Psoas muscle (tissue), 8 donors: ENCODE measurements at places on chromosomes 11 and 22.

DNA sequence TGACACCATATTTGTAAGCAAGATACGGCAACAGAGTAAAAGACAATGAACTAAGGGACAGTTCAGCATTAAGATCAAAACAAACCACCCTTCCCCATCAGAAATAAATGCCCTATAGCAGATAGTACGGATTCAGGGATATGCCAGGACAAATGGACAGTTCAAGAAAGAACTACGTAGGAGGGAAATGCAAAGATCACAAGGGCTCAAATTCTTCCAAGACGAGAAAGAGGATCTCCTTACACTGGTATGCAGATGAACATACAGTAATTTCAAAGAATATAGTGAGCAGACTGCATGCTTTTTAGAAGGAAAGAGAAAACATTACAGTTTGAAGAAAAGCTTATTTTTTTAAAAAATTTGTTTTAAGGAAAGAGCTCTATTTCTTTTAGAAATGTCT, 124.7 kb upstream of the APOA1 start:
- H3K36me3 ChIP-seq = no peaks in the 10 kb centered on the region
- H3K27ac ChIP-seq = no peak overlapping the region
- no peak overlapping the region for H3K4me3 ChIP-seq
- H3K4me1 ChIP-seq = peaks cover 43% of the 10 kb centered on the region

DNA sequence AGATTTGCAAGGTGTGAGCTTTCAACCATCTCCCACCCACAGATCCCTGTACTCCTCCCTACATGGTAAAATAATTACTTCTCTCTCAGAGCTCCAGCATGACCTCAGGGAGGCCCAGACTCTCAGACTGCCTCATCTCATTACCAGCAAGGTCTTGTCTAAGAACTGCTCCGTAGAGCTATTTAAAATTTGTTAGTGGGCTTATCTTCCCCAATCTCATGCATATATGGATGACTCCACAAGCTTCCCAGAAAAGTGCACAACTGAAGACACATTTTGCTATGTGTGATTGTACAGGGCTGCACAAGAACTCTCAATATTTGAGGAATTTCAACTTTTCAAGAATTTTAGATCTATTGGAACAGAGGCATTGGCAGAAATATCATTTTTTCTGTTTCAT, 230.3 kb downstream of the CSNK2A3 start:
- no peak for DNase-seq
- H3K4me3 ChIP-seq = no peak overlapping the region
- H3K4me1 ChIP-seq = no peaks in the 10 kb centered on the region
- H3K27ac ChIP-seq = no peak overlapping the region

GRCh38 chr11:35355102-35355749, 64.1 kb downstream of the SLC1A2 start:
- no peak for DNase-seq
- no peaks in the 10 kb centered on the region for H3K27me3 ChIP-seq
- H3K4me1 ChIP-seq = peaks cover 4% of the 10 kb centered on the region
- no peak overlapping the region for H3K27ac ChIP-seq
- no peak overlapping the region for H3K4me3 ChIP-seq
- H3K36me3 ChIP-seq = no peaks in the 10 kb centered on the region

- peaks cover 98% of the 10 kb centered on the region for H3K36me3 ChIP-seq
- no peaks in the 10 kb centered on the region for H3K27me3 ChIP-seq
- H3K4me1 ChIP-seq = no peaks in the 10 kb centered on the region
Observed at GRCh38 chr11:124633355-124633754, 10.7 kb downstream of the TBRG1 start.

DNA sequence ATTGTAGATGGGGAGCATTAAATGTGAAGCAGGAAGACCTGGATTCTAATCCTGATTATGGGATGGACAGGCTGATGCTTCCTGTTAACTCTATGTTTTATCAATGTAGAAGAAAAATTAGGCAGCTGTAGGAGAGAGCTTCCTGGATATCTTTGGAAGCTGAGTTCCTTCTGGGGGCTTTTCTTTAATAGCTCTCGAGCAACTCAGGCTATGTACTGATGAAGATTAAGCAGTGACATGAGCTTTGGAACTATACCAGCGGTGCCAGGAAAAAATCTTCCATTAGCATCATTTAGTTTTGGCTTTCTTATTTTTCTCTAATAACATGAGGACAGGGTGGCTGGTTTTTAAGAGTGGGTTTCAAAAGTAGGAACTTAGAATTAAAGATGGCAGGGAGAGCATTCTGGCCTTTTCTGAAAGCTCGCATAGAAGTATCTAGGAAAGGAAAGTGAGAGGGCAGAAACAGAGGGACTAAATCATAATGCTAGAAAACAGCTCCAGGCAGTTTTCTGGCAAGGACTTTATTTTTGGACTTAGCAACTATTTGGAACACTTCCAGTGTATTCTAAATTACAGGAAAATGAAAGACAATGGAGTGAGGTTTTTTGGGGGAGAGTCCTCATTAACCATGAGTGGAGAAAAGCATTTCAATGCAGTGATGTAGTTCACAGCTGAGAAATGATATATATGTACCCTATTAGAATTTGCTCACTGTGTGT, 69.2 kb upstream of the RRM1 start:
- no peak for DNase-seq
- peaks cover 36% of the 10 kb centered on the region for H3K4me1 ChIP-seq
- no peaks in the 10 kb centered on the region for H3K27me3 ChIP-seq
- H3K27ac ChIP-seq = peak overlapping the region; percentile 72
- H3K4me3 ChIP-seq = peak overlapping the region; percentile 23
- no peaks in the 10 kb centered on the region for H3K36me3 ChIP-seq

GRCh38 chr11:80638296-80638695, 1197.5 kb upstream of the TENM4 start:
- H3K36me3 ChIP-seq = no peaks in the 10 kb centered on the region
- no peaks in the 10 kb centered on the region for H3K27me3 ChIP-seq
- no peaks in the 10 kb centered on the region for H3K4me1 ChIP-seq
- no peak overlapping the region for H3K4me3 ChIP-seq

DNA sequence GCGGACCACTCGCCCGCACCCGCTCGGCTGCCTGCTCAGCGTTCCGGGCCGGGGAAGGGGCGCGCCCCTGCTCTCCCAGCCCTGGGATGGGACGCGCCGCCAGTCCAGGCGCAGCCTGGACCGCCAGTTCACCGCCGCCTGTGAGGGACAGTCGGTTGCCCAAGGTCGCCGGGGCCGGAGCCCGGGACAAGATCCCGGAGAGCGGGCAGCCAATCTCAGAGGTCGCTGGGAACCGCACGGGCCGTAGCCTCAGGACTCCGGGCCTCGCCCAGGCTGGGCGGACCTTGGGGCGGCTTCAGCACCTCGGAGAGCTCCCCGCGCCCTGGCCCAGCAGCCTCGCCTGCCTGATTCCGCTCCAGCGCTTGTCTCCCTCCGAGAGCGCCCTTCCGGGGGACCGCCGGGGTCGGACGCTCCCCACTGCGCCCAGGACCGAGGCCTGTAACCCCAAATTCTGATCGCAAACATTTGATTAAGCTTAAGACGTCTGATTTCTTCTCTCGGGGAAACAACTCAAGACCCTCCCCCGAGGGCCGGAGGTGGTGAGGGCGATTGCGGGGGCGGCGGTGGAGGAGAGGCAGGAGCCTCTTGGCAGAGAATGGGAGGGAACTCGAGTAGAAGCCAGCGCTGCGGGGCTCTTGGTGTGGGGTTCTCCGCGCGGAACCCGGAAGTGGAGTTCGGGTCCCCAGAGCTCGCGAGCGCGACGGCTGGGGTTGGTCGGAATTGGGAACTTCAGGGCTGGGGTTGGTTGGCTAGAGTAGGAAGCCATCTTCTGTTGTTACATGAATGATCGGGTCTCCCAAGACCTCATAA, 1.1 kb upstream of the CHRM4 start:
- peaks cover 43% of the 10 kb centered on the region for H3K27me3 ChIP-seq
- no peak overlapping the region for H3K27ac ChIP-seq
- peaks cover 20% of the 10 kb centered on the region for H3K36me3 ChIP-seq
- peaks cover 21% of the 10 kb centered on the region for H3K4me1 ChIP-seq
- DNase-seq = peak; percentile 93

DNA sequence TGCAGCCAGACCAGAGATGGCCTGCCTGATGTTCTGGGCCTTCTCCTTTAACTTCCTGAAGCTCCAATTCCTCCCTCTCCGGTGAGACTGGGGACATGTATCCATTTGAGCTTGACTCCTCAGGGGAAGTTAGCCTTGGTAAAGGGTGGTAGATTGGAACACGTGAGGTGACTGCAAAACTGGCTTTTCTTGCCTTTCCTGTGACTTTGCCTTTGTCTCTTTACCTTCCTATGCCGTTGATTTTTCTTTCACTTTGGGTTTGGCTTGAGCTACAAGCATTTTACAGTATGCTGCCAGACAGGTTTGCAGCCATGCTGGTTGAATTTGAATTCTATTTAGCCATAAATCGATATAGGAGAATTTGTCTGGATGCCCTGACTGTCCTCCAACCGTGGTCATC, 16.8 kb upstream of the GLYATL1 start:
- no peak overlapping the region for H3K4me3 ChIP-seq
- H3K36me3 ChIP-seq = no peaks in the 10 kb centered on the region
- no peaks in the 10 kb centered on the region for H3K27me3 ChIP-seq

GRCh38 chr11:69293819-69294505, at the start of gene MYEOV:
TSS of gene MYEOV (plus strand) at chr11:69294155. CDS start at chr11:69295355, 1,200 bp downstream.
- H3K36me3 ChIP-seq = no peaks in the 10 kb centered on the region
- DNase-seq = no peak
- H3K4me3 ChIP-seq = no peak within 1 kb of the TSS
- peaks cover 16% of the 10 kb centered on the region for H3K4me1 ChIP-seq
- H3K27ac ChIP-seq = no peak within 1 kb of the TSS

DNA sequence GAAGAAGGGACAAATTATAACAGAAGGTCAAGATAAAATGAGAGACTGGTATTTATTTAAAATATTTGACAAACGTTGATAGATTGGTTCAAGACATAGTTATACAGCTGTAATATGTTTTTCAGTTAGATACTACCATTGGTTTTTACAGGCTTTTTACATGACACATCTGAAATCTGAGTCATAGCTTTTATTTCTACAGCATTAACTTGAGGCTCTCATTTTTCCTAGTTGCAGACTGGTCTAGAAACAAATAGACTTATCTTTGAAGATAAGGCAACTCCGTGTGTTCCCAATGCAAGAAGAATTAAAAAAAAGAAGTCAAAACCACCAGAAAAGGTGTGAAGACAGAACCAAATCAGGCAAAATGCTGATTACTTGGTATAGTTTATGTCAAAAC, 31.3 kb downstream of the CEP57 start:
- H3K36me3 ChIP-seq = peaks cover 66% of the 10 kb centered on the region
- DNase-seq = no peak
- no peaks in the 10 kb centered on the region for H3K27me3 ChIP-seq
- no peak overlapping the region for H3K27ac ChIP-seq
- H3K4me3 ChIP-seq = no peak overlapping the region

DNA sequence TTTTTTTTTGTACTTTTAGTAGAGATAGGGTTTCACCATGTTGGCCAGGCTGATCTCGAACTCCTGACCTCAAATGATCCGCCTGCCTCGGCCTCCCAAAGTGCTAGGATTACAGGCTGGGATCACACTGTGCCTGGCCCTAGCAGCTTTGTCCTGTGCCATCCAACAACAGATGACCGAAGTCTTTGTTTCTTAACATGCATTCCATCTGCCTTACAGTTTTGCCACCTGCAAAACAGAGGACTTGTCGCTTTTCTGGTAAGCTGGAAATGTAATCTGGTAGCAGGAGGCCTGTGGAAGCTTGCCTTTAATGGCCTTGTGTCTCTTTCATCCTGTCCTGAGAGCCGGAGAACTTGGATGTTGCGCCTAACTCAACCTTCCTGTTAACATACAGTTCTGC, 58.7 kb upstream of the PPP6R3 start:
- H3K27me3 ChIP-seq = no peaks in the 10 kb centered on the region
- H3K36me3 ChIP-seq = peaks cover 21% of the 10 kb centered on the region
- no peak overlapping the region for H3K27ac ChIP-seq
- peaks cover 31% of the 10 kb centered on the region for H3K4me1 ChIP-seq
- DNase-seq = no peak

DNA sequence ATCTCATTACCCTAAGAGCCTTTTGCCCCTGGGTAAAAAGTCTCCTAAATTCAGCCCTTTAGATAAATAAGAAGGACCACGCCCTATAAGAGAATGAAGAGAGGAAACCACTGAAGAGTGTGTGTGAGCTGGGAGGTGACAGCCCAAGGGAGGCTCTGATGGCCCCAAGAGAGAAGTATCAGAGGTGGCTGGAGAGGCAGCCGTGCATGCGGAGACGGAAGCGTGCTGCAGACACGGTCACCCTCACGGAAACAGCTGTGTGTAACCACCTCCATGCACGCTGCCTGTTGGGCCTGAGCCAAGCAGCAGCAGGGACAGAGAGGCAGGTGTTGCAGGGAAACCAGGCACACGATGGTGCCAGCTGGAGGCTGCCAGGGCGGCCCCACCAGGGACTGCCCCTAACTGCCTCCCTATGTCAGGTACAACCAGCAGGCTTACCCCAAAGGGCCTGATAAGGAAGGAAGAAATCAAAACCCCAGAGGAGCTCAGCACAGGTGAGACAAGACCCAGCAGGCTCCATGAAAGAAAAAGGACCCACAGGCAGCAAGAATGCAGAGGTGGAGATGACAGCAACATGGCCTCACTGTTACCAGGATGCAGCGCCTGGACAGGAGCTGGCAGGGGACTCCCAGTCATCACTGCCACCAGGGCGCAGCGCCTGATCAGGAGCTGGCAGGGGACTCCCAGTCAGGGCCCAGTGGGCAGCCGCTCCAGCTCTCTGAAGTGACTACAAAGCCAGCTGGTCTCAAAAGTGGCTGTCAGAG, 7.8 kb downstream of the LARGE2 start:
- H3K27me3 ChIP-seq = peaks cover 7% of the 10 kb centered on the region
- DNase-seq = no peak
- H3K36me3 ChIP-seq = no peaks in the 10 kb centered on the region
- no peak overlapping the region for H3K27ac ChIP-seq
- H3K4me1 ChIP-seq = no peaks in the 10 kb centered on the region

- H3K4me3 ChIP-seq = no peak overlapping the region
- H3K27me3 ChIP-seq = peaks cover 10% of the 10 kb centered on the region
Observed at GRCh38 chr11:128732471-128733277, 38.8 kb downstream of the FLI1 start.

- no peaks in the 10 kb centered on the region for H3K36me3 ChIP-seq
- no peaks in the 10 kb centered on the region for H3K4me1 ChIP-seq
- no peaks in the 10 kb centered on the region for H3K27me3 ChIP-seq
- H3K4me3 ChIP-seq = no peak overlapping the region
- no peak for DNase-seq
Observed at GRCh38 chr11:65053827-65054508, 4.4 kb downstream of the NAALADL1 start.

DNA sequence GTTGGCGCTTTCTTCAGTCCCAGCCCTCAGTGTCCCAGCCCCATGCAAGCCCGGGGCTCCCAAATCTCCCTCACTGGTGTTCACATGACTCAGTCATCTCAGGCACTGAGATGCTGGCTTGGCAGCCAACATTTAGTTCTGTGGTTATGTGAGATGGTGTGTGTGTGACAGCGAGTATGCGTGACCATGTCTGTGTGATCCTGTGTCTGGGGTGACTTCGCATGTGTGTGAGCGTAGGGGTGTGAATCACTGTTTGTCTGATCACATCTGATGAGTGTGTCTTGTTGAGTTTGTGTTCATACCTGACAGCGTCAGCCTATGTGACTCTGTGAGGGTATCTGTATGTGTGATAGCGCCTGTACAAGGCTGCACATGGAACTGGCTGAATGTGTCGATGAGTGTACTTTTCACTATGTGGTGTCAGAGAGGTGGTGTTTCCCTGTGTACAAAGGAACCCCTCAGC, 16.2 kb downstream of the CREB3L1 start:
- peaks cover 12% of the 10 kb centered on the region for H3K4me1 ChIP-seq
- H3K27me3 ChIP-seq = no peaks in the 10 kb centered on the region
- DNase-seq = no peak
- no peak overlapping the region for H3K27ac ChIP-seq
- H3K36me3 ChIP-seq = no peaks in the 10 kb centered on the region
